CD4-positive, alpha-beta T cell treated with Interleukin-12 subunit alpha and Interleukin-12 subunit beta, for 1 hour (primary cell): ENCODE measurements at places on chromosomes 5 and 9.

- no peak for DNase-seq
Observed at GRCh38 chr9:91839926-91840465, 110.0 kb downstream of the ROR2 start.

DNA sequence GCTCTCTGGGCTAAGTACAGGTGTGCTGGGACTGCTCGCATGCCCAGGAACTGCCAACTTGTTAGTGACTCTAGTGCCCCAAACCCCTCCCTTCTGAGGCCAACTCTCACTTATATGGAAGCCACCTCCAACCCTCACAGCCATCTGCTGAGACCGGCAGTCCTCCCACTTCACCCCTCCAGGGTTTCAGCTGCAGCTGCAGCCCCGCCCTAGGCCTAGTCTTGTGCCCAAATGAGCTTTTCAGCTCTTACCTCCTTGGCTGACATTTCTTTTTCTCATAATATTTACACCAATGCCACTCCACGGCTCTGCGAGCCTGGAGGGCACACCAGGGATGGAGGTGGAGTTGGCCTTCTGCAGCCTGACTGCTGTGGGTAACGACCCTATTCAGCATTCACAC lies 166.6 kb downstream of the ROR2 start:
- DNase-seq, result no peak

- DNase-seq, result no peak
Observed at GRCh38 chr5:58012102-58012501, 447.8 kb downstream of the PLK2 start.

- DNase-seq, result no peak
Observed at GRCh38 chr5:16755641-16756040, 138.8 kb upstream of the RETREG1 start.

DNA sequence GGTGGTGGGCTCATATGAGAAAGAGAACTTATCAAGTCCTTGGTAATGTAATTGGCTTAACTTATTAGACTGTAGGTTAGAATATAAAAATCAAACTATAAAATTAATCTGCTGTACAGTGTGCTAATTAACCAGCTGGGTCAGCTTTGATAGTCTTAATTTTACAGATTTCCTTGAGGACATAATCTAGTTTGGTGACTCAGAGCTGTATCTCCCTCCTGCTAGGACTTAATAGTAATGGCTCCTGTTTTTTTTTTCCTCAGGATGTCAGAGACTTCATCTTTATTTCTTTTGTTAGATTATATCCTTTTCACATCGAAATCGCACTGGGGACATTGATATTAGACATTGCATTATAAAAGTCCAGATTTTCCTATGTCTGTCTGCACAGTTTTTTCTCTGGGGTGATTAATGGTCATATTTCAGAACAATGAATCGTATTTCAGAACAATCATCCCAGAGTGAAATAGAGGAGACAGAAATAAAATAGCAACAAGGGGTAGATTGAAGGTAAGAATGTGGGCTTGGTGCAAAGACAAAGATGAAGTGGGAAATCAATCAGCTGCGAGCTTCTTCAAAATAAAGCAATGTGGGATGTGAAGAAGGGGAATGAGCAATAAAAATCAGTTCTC lies 346.4 kb upstream of the RIOK2 start:
- no peak for DNase-seq
